ENCODE measurements at places on chromosomes 1 and 21.

GRCh38 chr1:28286111-28286510, 26.8 kb downstream of the SESN2 start:
- no peak for DNase-seq

DNA sequence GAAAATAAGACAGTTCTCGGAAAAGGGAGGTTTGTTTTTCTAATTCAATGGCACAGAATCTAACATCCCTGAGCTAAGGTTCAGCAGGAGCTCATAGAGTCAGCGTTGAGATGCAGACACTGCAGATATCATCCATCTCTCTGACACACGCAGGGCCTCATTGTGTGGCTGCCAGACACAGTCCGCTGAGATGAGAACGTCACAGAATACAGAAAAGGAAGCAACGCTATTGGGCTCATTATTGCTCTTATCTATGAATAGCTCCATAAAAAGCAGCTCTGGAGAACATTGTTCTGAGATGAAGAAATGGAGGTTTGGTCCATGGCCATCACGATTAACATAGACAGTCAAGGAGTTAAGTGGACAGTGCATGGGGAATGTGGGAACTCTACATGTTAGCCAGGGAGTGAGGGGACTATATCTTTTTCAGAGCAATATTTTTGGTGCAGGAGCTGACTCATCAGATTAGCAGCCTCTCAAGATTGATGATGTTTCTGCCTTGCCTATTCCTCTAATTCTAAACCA, 771.6 kb upstream of the CXADR start:
- DNase-seq, result no peak

GRCh38 chr1:235892202-235892601, 25.5 kb upstream of the LYST start:
- no peak for DNase-seq

- DNase-seq, result no peak
These were observed 415.0 kb downstream of the DPYD start for GRCh38 chr1:97505816-97506215.

DNA sequence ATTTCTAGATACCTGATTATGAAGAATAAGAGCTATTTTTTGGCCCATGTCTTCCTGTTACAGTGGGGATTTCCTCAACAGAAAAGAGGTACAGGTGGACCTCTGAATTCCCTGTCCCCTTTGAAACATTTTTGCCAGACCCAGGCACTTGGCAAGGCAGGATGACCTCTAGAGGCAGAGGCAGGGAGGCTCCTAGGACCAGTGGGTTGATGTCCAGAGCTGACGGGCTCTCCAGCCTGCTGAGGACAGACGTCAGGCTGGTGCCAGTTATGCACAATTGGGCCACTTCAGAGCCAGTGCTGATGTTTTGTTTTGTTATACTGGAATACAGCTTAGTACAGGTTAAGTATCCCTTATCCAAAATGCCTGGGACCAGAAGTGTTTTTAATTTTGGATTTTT, 18.5 kb upstream of the A3GALT2 start:
- no peak for DNase-seq

GRCh38 chr1:184287001-184287400, 99.8 kb upstream of the C1orf21 start:
- no peak for DNase-seq

DNA sequence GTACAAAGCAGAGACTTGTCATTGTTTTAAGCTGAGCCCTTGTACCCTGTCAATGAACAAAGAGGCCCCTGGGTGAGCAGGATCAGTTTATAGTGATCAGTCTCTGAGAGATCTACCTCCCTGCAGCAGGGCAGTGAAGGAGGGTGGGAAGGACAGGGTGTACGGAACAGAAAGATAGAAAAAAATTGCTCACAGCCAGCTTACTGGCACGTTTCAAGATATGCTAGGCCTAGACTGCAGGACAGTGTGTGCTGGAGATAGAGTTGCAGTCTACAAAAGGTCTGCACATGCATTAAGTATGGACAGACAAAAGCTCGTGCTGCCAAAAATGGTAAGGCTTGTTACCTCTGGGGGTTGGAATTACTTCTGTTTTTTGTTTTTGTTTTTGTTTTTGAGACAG, 34.6 kb downstream of the OVAAL start:
- DNase-seq, result no peak

GRCh38 chr1:212188599-212189351, 96.4 kb upstream of the PPP2R5A start:
- no peak for DNase-seq

Data from stimulated activated CD4-positive, alpha-beta T cell treated with anti-CD3 and anti-CD28 coated beads, Interleukin-4, amount 100 ng/mL, for 48 hours (primary cell).